Effector CD8-positive, alpha-beta T cell (primary cell): ENCODE measurements at places on chromosomes 7 and 10.

DNA sequence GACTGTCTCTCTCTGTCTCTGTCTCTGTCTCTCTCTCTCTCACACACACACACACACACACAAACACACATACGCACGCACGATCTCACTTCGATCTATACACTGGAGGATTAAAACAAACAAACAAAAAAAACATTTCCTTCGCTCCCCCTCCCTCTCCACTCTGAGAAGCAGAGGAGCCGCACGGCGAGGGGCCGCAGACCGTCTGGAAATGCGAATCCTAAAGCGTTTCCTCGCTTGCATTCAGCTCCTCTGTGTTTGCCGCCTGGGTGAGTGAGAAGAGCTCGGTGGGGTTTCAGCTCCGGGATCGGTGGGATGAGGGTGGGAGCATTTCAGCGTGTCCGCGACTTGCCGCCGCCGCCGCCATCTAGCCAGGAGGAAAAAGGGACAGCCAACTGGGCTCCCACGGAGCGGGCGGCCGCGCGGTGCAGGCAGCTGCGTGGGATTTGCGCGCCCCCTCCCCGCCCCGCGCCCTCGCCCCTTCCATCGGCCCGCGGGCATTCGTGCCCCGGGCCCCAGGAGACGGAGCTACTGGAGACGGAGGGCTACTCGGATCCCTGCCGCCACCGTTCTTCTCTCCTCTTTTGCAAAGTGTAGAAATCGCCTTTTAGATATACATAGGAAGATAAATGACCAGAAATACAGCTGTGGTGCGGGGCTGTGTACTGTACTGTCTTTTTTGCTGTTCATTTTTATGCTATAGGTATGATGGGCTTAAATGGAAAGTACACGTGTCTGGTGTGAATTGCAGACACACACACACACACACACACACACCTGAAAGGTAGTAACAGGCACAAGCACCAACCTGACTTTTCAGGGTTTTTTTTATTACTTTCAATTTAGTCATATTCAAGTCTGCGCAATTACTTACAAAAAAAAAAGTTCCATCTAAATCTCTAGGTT is 581 bp downstream of the PTPRZ1 start:
- no peak for DNase-seq

DNA sequence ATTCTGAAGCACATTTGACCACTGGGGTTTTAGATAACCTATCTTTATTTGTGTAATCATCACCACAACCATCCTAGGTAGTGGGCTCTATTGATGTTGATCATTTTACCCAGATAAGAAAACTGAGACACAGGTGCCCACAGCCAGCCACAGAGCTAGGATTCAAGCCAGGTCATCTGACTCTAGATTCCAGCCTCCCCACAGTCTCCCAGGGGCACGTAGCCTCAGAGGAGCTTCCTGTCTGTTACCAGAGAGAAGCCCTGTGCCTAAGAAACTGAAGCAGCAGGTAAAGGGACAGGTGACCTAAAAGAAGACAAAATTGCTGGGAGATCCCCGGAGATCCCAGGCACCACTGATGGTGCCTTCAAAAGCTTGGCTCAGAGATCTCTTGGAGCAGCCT is 55.8 kb downstream of the ALOX5 start:
- DNase-seq: no peak

DNA sequence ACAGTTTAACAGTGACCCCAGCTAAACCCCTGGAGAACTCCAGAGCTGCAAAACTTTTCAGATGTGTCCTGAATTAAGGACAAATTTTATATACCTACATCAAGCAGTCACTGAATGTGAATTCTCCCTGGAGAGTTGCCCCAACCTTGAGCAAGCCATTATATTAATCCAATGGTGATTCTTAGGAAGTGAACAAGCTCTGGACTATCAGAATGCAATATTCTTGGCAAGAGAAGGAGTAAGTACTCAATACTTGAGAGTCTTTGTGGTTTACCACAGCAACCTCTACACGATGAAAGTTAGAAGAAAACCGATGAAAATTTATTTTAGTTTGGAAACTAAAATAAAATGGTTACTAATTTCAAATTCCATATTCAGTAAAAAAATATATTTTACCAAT is 19.3 kb upstream of the ZNF365 start:
- no peak for DNase-seq

- DNase-seq: no peak
Measured at GRCh38 chr7:87564296-87564963, 36.3 kb downstream of the ABCB1 start.

GRCh38 chr10:43739161-43739560 is 90.5 kb upstream of the ZNF32 start:
- DNase-seq: no peak

DNA sequence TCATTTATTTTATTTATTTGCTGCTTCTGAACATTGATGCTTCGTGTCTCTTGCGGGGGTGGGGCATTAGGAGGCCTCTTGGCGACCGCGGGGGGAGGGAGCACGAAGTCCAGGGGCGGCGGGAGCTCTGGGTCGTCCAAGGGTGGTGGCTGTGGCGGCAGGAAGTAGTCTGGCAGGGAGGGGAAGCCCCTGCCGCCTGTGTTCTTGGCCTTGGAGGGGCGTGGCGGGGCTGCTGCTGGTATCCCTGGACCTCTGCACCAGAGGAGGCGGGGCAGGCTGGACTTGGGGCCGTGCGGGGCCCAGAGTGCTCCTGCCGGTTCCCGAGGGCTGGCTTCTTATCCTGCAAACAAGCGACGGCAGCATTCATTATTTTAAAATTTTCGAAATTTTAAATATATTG is 70.5 kb upstream of the ABI1 start:
- no peak for DNase-seq

- DNase-seq: no peak
Measured at GRCh38 chr7:113402005-113402404, 283.7 kb upstream of the SMIM30 start.

DNA sequence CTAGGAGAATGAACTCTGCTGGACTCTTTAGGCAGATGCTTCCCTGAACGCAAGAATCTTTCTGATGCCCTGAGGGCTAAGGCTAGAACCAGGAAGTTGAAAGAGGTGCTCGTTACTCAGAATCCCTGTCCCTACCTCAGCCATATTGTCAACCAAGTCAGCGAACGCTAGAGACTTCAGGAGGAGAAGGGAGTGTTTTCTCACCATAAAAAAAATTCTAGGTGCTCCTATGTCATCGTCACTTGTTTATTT is 359.4 kb downstream of the PRPF18 start:
- no peak for DNase-seq

- no peak for DNase-seq
Measured at GRCh38 chr7:155852426-155853301, 40.4 kb upstream of the SHH start.

- DNase-seq: no peak
Measured at GRCh38 chr10:103669243-103669929, 175.9 kb downstream of the NEURL1 start.

DNA sequence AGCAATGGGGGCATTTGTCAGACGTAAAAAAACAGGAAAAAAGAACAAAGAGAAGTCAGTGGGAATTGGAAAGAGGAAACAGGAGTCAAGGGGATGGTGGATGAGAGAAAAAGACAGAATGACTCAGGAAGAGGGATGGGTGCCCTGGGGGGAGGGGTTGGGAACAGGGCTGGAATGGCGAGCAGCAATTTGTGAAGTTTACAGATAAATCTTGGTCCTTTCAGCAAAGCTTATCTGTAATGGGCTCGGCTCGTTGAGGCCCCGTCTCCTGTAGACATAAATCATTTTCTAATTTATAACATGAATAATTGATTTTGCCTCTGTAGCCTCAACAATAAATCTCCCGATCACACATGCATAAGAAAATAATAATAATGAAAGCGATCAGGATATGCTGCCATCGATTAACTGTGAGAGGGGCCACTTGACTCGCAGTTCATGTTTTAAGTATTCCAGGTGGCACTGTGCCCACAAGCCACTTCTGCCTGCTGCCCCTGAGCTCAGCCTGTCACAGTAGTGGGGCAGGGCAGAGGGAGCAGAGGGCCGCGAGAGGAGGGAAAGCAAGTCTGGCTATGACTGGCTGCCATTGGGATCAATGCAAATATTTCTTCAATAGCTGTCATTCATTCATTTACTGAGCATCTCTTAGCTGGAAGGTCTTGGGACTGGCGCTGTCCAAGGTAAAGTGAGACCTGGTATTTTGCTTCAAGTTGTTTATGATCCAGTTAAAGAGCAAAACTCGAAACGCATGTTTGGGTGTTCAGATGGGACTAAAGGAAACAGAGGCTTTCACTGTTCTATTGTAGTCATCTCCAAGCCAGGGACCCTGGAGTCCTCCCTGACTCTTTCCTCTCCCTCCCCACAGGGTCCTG is 47.4 kb upstream of the R3HCC1L start:
- DNase-seq: no peak

DNA sequence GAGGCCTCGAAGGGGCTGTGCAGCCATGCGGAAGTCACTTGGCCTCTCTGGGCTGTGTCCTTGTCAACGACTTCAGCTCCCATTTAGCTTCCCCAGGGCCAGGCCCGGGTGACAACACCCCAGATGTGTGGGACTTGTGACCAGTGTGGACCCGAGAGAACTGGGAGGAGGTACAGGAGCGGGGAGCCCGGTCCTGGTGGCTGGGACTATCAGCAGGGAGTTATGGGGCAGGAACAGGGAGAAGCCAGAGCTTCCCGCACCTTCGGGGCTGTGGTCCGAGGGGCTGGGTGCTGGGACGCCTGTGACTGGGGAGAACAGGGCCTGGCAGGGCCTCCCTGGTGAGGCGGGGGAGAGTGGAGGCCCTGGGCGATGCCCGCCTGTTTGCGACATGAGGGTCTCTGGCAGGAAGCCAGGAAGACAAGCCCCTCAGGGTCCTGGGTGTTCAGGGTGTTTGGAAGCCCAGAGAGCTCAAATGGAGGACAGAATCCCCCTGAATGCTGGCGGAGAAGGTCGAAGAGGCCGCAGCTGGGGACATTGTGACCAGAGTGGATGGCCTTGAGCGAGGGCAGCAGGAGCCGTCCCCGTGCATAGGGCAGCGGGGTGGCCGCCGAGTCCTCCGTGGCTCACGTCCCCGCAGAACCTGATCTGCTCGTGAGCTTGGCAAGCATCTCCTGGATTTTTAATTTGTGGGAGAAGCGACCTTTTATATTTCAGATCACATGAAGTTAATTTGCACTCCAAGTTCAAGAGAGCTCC is 30.0 kb upstream of the PSMG3 start:
- no peak for DNase-seq

GRCh38 chr7:5693529-5693928 is 87.9 kb downstream of the RNF216 start:
- DNase-seq: no peak
